NCI-H187 treated with DMSO at 0.1 percent for 48 hours (cell line): ENCODE measurements at places on chromosomes 3 and 15.

DNA sequence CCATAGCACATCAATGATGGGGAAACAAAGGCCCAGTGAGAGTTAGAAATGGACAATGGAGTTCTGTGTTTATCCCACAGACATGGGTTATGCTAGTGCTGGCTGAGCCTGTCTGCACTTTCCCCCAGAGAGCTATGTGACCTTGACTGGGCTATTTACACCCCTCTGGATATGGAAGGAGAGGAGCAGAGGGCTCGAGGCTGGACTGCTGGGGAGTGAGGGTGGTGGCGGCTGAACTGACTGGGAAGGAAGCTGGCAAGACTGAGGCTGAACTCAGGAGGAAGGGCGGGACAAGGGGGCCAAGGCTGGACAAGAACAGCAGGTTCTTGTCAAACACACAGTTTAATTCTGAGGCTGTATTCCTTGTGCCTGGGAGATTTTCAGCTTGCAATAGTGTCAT is 10.8 kb upstream of the INSYN1 start:
- DNase-seq: no peak

DNA sequence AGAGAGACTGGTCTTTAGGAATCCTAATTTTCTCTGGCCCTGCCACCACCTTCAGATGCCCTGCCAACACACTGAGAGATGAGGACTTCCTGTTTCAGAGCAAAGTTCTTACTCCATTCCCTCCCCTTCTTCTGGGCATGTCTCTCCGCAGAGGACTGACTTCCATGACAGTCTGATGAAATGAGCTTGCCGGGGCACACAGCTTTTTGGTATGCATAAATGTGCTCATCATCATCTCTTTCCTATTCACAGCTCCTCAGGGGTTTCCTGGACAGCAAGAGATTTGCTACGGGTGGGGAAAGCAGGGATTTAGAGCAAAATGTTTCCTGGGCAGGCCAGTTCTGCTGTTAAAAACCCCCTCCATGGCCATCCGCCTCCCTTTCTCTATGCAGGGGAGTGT is 27.6 kb upstream of the SEMA6D start:
- DNase-seq: no peak

DNA sequence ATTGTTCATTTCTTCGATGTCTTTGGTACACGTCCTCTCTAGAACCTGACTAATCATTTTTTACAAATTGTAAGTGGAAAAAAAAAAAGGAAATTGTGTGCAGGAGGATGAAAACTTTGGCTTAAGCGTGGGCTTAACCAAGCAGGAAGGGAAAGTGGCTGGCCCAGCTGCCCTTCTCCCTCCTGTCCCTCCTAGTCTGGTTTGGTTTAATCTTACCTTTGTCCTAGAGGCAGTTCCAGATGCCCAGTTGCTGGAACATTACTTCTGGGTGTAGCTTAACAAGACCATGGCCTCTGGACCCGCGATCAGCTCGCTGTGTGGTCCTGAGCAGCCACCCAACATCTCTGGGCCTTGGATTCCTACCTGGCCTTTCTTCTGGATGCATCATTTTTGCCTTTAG is 15.4 kb downstream of the PAQR5 start:
- DNase-seq: no peak

DNA sequence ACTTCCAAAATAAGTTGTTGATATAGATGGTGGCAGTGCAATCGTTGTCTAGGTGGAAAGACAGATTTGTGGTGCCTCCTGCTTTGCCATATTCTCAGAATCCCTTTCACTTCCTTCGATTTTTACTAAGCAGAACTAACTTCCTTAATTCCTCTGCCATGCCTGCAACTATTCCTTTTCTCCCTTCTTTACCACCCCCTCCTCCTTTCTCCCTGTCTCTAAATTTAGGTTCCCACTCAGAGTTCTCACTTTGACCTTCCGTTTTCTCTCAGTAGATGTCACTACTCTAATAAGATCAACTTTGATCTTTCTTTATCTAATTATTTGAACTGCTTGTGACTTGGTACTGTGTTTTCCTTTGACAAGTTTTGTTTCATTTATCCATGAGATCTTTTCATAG is 351.2 kb downstream of the LPP start:
- DNase-seq: no peak

DNA sequence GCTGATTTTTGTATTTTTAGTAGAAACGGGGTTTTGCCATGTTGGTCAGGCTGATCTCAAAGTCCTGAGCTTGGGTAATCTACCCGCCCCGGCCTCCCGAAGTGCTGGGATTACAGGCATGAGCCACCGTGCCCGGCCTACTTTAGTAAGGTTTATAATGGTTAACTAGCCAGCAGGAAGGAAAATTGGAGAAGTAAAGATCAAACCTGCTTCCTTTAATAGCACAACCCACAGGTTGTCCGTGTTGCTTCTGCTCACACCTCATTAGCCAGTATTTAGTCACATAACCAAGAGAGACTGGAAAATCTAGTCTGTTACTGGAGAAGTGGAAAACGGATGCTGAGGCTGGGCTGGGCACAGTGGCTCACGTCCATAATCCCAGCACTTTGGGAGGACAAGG is 51.9 kb upstream of the TBL1XR1 start:
- DNase-seq: no peak

GRCh38 chr3:16073203-16073602 is 101.3 kb upstream of the GALNT15 start:
- no peak for DNase-seq

DNA sequence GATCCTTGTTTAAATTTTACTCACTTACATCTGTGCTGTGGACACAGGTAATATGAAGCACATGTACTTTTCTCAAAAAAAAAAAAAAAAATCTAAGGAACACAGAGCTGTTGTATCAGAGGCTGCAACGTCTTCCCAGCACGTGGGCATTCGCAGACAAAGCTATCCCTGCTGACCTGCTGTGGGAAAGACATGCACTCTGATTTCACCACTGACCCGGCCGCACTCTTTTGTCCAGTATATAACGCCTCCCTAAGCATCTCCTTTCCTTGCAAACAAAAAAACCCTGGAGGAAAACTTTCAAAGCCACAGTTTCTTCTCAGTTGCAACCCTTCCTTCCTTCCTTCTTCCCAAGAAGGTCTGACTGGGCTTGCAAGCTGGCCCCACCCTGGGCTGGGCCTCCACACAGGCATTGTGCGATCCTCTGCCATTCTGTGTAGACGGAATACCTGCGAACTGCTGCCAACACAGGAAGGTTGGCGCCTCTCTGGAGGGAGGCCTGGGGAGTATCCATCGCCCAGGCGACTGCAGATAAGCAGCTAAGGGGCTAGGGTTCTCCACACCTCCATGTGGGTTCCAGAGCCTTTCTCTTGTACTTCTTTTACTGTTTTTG is 50.8 kb downstream of the SLC12A8 start:
- no peak for DNase-seq

- DNase-seq: no peak
Observed at GRCh38 chr3:170962411-170962810, 54.0 kb upstream of the EIF5A2 start.

DNA sequence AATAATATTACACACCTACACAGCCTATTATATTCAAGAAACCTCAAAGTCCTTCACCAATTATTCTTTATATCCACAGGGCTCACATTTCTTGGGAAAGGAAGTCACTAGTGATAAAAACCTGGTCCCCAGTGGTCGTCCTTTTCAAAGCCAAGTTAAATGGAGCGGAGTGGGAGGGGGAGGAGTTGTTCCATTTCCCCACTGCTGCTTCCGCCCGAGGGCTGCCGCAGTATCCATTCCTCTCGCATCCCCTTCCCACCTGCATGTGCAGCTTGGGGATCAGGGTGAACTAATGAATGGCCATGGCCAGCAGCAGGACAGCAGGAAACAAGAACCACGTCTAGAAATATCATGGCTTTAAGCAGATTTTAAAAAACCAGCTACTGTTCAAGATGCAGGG is 76.4 kb upstream of the SEMA6D start:
- DNase-seq: no peak

DNA sequence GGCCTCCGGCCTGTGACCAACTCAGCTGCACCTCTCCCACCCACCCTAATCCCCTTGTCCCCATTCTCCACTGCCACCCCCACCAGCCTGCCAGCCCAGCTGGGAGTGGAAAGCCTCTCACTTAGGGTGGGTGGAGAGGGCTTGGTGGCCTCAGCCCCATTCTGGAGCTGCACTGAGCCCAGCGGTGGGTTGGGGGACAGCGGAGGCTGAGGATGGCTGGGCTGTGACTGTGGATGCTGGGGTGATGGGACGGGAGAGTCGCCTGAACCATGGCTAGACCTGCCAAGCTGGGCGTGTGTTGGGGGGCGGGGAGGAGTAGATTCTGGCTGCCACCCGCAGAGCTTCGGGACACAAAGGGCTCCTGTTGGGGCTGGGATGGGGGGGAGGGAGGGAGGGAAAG is 1.8 kb downstream of the CLCN2 start:
- DNase-seq: no peak

DNA sequence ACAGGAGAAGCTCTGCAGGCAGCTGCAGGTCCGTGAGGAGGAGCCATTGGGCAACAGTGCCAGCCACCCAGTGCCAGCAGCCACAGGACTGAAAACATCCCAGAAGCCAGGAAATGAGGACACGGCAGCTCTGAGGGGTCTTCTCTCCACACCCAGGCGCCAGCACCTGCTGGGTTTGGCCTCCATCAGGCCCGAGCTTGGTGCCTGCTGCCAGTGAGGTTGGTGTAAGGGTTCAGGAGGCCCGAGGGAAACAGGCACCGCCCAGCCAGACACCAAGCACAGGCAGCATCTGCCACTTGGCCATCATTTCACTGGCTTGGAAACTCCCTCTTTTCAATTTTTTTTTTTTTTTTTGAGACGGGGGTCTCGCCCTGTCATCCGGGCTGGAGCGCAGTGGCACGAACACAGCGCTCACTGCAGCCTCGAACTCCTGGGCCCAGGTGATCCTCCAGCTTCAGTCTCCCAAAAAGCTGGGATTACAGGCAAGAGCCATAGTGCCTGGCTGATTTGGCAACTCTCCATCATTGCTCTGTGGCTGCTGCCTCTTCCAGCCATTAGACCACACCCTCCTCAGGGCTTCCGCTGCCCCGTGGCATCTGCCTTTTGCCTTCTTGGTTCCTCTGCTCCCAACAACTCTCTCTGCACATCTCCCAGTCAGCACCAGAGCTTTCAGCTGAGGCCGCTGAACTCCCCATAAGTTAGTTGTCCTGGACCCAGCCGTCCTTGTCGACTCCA is 1.5 kb upstream of the ITIH3 start:
- no peak for DNase-seq

DNA sequence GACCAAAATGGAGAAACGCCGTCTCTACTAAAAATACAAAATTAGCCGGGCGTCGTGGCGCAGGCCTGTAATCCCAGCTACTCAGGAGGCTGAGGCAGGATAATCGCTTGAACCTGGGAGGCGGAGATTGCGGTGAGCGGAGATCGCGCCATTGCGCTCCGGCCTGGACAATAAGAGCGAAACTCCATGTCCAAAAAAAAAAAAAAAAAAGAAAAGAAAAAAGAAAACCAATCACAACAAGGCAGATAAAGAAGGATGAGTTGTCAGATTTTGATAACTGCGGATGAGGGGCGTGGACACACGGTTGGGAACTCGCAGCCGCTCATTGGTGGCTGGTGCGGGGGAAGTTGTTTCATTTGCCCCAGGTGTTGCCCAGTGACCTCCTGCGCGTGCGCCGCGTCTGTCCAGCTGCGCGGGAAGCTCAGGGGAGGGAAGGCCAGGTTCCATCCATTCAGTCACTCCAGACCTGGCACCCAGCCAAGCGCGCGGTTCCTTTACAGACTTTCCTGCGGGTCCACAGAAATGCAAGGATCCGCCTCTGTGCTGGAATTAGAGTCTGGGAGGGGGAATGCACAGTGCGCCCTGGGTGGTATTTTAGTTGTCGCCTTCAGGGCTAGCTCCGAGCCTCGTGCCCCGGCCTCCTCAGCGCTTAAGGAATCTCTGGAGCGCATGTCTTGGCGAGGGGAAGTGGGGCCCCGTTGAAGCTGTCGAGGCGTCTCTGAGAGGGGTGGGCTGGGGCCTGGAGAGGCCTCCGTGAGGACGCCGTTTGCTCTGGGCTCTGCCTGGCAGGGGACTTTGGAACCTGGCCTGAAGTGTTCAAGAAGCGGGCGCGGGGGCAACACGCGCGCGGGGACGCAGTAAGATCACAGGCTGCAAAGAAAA is 708 bp upstream of the GCHFR start:
- no peak for DNase-seq

DNA sequence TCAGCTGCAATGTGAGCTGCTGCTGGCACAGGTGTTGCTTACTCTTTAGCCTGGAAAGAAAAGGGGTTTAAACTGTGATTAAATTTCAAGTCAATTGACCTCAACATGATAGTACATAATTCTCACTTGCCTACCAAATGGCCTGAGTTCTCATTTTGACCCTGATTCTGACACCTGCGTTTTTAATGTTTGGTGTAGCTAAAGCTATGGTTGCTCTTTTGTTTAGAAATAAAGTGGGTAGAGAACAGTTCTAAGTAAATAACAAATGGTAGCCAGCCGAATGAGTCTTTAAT is 100.8 kb upstream of the SOX2 start:
- no peak for DNase-seq

DNA sequence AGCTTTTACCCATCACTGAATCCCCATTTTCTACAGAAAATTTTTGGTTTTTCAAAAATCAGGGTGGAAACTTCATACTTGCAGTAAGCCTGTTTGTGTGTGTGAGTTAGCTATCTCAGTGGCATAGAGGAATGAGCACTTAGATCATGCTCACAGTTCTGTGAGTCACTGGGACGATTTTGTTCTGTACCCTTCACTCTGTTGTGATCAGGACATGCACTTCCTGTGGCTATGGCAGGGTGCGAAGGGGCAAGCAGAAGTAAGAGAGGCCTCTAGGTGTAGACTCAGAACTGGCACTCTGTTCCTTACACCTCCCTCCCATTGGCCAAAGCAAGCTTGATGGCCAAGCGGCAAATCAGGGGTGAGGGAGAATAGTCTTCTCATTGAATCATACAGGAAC is 11.6 kb downstream of the NIPA2 start:
- DNase-seq: no peak

GRCh38 chr3:164465172-164465571 is 613.1 kb downstream of the SI start:
- no peak for DNase-seq

- DNase-seq: no peak
Observed at GRCh38 chr3:72426618-72427397, 421.4 kb downstream of the SHQ1 start.

DNA sequence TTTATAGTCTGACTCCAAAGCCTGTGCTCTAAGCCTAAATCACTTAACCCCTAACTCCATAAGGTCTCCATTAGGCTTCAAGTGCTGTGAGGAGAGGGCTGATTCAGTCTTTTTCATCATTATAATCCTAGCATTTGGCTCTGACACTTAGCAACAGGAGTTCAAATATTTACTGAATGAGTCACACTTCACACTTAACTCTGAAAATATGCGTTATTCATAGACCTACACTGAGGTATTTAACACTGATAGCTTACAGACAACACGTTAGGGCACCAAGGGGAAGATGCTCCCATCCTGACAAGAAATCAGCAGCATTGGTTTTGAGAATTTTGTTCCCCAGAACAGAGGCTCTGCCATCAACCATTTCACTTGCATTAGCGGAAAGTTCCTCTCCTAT is 53.5 kb downstream of the MSL2 start:
- DNase-seq: no peak

DNA sequence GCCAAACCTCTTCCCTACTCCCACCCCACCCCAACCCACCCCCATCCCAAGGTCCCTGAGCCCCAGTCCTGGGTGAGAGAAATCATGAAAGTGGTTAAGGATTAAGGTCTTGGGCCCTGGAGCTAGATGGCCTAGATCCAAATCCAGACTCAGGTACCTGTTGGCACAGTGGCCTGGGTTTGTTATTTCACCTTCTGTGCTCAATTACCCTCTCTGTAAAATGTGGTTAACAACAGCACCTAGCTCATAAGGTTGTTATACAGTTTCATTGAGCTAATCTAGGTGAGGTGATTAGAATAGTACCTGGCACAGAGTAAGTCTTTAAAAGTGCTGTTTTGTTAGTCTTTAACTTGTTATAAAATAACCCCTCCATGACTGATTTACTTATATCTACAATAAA is 6.4 kb upstream of the SNUPN start:
- no peak for DNase-seq
